SHP77 (cell line): ENCODE measurements at places on chromosomes 3 and 15.

DNA sequence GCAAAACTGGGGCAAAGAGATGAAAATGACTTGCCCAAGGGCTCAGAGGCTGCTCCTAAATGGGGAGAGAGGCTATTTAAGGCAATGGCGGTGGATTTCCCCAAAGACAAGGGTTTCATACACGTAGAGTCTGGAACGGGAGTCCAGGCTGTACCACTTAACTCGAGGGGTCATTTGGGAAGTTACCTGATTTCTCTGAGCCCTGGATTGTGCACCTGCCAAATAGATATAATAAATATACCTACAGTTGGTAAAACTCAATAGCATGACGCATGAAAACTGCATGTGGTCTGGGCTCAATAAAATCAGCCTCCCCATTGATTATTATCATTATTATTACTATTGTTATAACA is 1.3 kb upstream of the ITPR1 start:
- no peak for DNase-seq

DNA sequence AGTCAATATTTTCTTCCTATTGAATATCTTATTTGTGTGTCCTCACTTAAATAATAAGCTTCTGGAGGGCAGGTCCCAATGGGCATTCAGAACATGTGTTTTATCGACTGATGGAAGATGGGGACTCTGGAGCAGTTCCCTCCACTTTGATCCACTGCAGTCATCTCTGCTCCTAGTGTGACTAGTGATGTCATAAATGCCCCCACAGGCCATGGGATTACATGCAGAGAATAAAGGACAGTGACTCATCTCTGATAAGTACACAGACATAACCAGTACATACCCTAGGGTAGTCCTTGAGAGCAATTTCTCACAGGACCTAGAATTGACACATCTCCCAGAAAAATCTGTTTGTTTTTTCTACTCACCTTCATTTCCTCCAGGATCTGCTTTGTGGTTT is 49.4 kb upstream of the FMN1 start:
- DNase-seq = no peak

DNA sequence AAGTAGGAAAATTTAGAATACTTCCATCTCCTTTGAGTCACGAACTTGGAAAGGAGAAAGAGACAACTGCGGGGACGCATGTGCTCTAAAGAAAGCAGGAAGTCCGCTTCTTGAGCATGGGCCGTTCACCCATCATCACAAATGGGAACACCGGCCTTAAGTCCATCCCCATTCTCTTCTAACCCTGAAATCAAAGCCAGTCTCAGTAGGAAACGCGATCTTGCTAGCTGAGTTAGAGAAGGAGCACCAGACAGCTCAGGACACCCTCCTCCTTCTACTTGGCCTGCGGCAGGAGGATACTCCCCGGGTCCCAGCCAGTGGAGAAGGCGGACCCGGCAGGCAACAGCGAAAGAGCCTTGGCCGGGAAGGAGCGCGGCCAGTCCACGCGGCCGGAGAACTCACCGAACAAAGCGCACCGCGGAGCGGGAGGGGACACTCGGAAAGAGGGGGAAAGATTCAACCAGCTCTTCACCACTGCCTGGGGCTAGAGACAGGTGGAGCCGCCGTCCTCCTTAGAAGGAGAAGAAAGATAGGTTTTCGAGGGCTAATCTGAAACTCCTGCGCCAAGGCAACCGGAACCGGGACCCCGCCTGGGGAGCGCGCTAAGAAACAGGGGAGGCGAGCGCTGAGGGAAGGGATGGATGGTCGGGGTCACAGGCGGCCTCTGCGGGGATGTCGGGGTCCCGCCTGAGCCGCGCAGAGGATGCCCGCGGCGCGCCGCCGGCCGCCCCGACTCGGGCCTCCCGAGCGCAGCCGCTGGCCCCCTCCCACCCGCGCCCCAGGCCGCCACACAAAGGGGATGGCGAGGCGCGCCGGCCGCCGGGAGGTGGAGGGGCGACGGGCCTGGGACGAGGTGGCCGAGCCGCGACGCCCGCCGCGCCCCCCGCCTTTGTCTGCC is 818 bp downstream of the SLC4A7 start:
- peak; percentile 53 for DNase-seq

DNA sequence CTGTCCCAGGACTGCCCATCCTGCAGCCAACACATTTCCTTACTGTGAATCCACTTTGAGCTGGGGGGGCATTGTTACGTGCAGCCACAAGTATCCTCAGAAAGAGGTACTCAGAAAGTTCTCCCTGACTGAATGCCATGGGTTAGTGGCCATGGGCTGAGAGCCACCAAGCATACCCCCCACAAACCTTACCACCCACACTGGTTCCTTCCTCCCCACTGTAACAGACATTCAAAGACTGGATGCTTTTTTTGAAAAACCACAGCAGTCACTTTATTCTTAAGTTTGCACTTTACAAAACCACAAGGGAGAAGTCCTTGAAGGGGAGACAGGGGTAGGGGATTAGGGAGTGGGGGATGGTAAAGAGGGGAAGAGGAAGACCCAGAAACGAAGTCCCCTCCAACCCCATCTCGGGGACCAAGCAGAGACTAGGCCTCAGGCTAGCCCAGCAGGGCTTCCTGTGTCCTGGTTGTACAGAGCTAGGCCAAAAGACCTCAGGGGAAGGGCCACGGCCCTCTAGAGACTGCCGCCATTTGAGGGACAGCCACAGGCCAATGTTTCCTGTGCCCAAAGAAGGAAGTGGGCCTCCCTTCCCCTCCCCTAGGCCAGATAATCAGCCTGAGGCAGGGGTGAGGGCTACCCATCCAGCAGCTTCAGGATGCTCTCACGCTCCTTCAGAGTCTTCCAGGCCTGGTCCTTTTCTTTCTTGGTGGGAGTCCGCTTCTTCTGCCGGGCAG is 10.1 kb upstream of the CAMK1 start:
- DNase-seq = no peak

DNA sequence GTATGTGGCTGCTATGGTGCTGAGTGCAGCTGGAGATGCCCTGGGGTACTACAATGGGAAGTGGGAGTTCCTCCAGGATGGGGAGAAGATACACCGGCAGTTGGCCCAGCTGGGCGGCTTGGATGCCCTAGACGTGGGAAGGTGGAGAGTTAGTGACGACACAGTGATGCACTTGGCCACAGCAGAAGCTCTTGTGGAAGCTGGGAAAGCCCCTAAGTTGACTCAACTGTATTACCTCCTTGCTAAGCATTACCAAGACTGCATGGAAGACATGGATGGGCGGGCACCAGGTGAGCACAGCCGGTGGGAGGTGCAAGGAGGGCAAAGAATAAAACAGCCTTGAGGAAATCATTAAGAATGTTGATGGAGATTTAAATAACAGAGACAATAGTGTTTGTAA is 2.9 kb downstream of the ADPRH start:
- no peak for DNase-seq

- DNase-seq = peak; percentile 7
Observed at GRCh38 chr3:105062853-105063252, 303.9 kb upstream of the ALCAM start.

DNA sequence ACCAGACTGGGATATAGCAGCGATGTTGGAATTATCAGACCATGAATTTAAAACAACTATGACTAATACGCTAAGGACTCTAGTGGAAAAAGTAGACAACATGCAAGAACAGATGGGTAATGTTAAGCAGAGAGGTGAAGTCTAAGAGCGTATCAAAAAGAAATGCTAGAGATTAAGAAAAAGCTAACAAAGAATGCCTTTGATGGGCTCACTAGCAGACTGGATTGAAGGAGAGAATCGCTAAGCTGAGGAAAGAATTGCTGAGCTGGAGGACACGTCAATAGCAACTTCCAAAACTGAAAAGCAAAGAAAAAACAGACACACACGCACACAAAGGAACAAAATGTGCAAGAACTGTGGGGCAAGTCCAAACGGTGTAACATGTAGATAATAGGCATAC is 20.0 kb upstream of the CMTM6 start:
- no peak for DNase-seq

GRCh38 chr15:71139241-71139640 is 24.0 kb downstream of the THSD4 start:
- DNase-seq = no peak

- peak; percentile 78 for DNase-seq
Observed at GRCh38 chr15:80615783-80616391, 79.2 kb upstream of the ABHD17C start.

DNA sequence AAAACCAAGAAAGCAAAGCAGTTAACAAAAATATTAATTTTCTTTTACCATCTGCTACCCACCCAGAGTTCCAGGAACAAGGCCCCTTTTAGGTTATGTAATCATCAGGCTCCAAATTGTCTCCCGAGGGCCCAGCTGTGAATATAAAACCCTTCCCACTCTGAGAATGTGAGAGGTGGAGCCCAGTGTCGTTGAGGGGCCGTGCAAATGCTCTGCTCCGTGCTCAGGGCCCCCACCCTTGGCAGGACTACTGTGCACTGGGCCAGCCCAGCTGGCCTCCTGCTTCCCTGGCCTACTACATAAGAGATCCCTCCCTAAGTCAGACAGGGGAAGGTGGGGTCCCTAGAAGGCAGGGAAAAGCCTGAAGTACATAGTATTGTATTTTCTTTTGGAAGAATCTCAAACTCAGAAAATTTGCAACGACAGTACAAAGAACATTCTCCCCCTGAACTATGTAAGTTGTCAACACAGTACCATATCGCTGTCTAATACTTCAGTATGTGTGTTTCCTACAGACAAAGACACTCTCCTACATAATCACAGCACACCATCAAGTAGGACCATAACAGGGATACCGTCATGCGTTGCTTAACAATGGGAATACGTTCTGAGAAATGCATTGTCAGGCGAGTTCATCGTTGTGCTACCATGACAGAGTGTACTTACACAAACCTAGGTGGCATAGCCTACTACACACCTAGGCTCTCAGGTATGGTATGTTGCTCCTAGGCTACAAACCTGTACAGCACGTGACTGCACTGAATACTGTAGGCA is 4.4 kb upstream of the CLEC3B start:
- no peak for DNase-seq

GRCh38 chr3:72115307-72115706 is 330.4 kb upstream of the PROK2 start:
- DNase-seq = no peak

DNA sequence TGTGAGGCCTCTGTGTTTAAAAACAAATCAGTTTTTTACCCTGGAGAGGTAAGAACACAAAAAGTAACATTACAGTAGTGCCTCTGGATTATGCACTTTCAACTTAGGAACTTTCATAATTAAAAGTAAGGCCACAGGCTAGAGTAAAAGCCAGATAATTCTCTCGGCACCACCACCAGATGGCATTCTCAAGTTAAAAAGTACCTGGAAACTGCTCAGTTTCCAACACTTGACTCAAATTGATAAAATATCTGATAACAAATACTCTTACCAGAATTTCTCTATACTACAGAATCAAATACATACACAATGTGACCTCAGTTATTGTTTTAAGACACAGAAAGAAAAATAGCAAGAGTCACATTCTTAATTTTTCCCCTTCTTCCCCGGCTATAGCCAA is 19.9 kb downstream of the SPICE1 start:
- DNase-seq = peak; percentile 4

DNA sequence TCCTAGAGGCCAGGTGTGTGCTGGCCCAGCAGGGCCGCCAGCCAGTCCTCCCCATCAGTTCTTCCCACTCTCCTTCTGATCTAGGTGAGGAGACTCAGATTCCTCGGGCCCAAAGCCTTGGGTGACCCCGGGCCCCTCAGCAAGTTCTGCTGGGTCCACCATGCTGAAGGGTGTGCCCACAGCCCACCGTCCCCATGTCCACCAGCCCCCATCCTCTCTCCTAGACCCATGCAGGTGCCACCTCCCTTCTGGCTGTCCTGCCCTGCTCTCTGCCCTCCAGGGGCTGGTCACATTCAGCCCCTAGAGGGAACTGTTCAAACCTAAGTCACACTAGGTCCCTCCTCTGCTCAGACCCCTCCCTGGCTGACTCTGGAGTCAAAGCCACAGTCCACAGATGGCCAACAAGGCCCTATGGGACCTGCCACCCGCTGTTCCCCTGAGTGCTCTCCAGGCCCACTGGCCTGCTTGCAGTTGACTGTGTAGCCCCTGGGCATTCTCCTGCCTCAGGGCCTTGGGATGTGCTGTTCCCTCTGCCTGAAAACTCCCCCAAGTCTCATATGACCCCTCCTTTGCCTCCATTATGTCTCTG is 878 bp upstream of the TLR9 start:
- no peak for DNase-seq

DNA sequence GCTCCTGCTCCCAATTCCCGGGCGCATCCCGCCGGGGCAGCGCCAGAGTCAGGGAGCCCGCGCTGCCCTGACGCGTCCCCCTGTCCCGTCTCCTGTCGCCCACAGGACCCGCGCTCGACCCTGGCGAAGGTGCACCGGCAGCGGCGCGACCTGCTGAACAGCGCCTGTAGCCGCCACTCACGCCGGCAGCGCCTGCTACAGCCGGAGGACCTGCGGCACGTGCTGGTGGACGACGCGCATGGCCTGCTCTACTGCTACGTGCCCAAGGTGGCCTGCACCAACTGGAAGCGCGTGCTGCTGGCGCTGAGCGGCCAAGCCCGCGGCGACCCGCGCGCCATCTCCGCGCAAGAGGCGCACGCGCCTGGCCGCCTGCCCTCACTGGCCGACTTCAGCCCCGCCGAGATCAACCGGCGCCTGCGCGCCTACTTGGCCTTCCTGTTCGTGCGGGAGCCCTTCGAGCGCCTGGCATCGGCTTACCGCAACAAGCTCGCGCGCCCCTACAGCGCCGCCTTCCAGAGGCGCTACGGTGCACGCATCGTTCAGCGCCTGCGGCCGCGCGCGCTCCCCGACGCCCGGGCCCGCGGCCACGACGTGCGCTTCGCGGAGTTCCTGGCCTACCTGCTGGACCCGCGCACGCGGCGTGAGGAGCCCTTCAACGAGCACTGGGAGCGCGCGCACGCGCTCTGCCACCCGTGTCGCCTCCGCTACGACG is 16.9 kb downstream of the C3orf22 start:
- no peak for DNase-seq
